ENCODE measurements at places on chromosomes 2 and 18.

GRCh38 chr2:32745191-32745590 is 117.3 kb downstream of the TTC27 start:
- DNase-seq = no peak

DNA sequence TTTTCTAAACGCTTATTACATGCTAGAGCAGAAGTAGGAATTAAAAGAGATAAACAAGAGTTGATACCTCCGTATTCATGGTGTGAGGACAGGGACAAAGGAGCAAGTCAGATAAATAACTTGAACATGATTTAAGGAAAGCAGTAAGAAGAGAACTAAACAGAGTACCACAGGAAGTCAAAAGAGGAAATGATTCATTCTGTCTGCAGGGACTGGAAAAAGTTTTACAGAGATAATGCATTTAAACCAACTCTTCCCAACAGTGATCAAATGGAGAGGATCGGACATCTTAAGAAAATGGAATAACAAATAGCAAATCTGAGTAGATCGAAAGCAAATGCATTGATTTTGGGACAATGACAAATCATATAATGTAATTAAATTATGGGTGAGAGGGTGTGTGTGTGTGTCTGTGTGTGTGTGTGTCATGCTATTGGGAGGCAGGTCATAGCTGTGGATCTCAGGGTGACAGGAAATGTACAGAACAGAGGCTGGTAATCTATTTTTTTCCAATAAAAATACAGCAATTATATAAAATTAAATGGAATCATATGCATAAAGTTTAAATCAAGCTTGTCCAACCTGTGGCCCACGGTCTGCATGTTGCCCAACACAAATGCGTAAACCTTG is 113.4 kb downstream of the MC4R start:
- DNase-seq = no peak

GRCh38 chr2:102424754-102425153 is 1.8 kb downstream of the IL18RAP start:
- no peak for DNase-seq

- no peak for DNase-seq
Observed at GRCh38 chr2:152056418-152056817, 42.4 kb downstream of the CACNB4 start.

- DNase-seq = no peak
Observed at GRCh38 chr18:36849288-36850006, 20.5 kb downstream of the KIAA1328 start.

- DNase-seq = no peak
Observed at GRCh38 chr2:147463881-147464520, 380.8 kb upstream of the ACVR2A start.

DNA sequence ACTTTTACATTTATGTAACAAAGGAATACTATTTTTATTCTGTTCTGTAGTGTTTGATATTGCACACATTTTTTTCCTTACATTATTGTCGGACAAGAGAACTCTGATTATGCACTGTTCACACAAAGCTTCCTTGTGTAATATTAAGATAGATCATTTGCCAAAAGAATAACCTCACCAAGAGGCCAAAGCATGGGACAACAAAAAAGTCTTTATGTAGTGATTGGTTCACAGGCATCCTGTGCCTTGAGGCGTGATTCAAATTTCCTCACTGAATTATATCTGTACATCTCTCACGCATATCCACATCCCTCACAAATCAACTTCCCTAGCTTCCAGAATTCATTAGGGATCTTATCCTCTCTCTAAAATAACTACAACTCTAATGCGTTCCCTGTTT is 642.7 kb downstream of the NR4A2 start:
- no peak for DNase-seq

DNA sequence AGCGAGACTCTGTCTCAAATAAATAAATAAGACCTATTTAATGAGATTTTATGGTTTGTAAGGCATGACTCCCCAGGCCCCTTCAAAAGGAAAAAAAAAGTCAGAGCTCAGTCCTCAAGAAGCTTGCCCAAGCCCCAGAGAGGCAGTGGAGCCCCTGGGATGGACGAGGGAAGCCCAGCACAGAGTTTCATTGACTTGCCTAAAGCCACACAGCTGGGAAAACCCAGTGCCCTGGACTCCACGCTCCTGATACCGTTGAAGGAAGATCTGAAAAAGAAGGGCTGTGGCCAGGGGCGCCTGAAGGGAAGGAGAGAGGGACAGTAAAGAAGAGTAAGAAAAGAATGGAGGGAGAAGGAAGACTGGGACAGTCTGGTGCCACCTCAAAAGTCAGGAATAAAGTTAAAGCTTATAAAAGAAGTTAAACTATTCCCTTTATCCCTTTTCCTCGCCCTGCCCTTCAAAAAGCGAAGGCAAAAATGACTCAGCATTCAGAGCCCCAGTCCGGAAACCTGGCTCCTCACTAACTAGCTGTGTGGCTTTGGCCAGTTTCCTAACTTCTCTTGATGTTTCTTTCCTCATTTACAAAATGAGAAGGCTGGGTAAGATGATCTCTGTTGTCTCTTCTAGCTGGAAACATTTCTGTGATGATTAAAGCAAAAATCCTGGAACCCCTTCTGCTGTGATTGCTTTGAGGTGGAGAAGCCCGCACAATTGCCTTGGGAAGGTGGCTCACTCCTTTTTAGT is 46.7 kb downstream of the LYPD1 start:
- DNase-seq = no peak

- DNase-seq = no peak
Observed at GRCh38 chr2:10721396-10722251, at the start of gene ATP6V1C2. TSS of gene ATP6V1C2 (plus strand) at chr2:10721630. CDS start at chr2:10722850, 1,220 bp downstream.

GRCh38 chr2:38423763-38424162 is 46.7 kb upstream of the ATL2 start:
- no peak for DNase-seq

GRCh38 chr2:88209521-88210131 is 39.5 kb downstream of the THNSL2 start:
- no peak for DNase-seq
